ENCODE measurements at places on chromosomes 4 and X.

- no peak for DNase-seq
These were observed 45.2 kb upstream of the CEP135 start for GRCh38 chr4:55903577-55903976.

GRCh38 chrX:55783723-55784122 is 66.2 kb downstream of the RRAGB start:
- no peak for DNase-seq

DNA sequence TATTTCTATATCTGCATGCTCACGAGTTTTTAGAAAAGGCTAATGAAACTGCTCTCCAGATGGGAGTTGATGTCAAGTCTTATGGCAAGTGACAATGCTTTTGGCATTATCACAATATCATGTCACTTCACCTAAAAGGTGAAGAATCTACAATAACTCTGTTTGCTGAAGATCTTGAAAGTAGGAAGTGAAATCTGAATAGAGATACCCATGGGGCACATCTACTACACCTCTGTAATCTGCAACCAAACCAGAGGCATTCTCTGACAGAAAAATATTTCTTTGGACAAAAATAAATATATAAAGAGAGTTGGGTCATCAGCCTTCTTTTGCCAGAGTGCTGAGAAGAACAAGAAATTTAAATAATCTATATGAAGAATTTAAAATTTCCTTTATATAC is 3.9 kb upstream of the VAMP7 start:
- DNase-seq = no peak

GRCh38 chrX:134752558-134752957 is 94.3 kb upstream of the PLAC1 start:
- no peak for DNase-seq

DNA sequence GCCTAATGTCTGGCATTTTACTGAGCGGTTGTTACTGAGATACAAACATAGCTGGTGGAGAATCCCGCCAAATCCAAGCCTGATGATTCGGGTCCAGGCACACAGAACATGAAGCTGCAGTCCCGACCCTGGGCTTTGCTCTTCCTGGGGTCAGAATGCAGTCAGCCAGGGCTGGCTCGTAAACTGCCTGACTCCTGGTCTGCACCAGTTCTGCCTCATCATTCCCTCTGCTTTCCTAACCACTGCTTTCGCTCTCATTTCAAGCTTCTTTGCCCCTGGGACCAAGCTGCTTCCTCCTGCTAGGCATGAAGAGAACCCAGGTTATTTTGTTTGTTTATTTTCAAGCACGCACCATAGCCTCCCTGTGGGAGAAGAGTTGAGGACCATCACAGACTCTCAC is 39.3 kb downstream of the GATB start:
- no peak for DNase-seq

DNA sequence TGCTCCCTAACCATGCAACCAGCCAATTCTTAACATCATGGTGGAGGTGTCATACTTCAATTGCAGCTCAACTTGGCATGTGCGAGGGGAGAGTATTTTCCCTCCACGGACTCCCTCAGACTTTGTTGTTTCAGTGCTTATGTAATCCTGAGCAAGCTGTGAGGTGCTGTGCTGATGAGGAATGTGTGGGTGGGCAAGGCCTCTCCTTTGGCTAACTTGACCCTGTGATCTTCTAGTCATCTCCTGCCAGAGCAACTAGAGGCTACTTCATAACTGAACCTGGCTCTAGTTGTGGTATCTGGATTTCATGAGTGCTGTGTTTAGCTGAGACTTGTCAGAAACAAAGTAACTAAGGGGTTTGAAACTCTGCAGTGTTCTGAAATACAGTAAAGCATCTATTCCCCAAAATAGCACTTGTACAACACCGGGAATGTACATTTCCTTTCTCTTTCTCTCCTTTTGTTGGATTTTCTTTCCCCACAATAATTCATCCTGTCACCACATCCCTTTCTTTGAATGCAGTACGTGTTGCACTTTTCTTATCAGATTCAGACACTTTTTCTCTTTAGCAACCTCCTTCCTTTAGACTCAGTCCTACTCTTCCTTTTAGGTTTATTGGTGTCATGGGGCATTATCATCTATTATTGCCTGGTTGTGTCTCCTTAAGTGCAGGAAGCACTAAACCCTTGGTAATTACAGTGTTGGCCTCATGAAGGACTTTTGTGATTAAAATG is 415.2 kb upstream of the NR3C2 start:
- DNase-seq = no peak

GRCh38 chr4:127737295-127737694 is 7.1 kb downstream of the SLC25A31 start:
- DNase-seq = no peak

- no peak for DNase-seq
These were observed 14.9 kb downstream of the LSM6 start for GRCh38 chr4:146190456-146190855.

DNA sequence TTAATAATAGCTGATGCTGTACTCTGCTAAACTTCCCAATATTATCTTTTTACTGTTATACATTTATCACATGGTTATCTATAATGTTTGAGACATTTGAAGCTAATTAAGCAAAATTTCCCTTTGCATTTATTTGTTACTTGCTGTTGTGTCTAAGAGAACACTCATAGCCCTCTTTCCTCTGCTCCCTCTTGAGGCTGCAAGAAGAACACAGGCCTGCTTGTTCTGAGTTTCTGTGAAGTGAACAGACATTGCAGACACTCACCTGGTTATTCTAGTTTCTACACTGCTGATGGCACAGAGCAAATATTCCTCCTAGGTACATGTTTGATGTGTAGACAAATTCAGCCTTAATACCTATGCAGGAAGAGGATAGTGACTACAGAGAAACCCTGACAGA is 367.8 kb downstream of the GASK1B start:
- DNase-seq = no peak

DNA sequence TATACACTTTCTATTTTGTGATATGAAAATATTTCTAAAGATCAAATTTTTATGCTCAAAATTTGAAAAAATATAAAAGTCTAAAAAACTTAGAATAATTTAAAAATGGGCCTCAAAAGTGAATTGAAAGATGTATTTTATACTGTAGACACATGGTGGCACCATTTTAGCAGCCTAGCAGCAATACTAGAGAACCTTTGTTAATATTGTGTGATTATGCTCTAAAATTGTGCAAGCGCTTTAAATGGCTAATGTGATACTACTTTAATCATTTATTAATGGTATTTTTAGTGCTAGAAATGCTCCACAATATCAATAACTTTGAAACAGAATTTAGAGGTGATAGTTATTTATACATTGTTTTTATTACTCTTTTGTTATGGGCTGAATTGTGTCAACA is 3.7 kb upstream of the GUF1 start:
- DNase-seq = no peak

Measured in NCI-H748 treated with DMSO at 0.1 percent for 48 hours (cell line).